ENCODE measurements at places on chromosomes 16 and 17.

DNA sequence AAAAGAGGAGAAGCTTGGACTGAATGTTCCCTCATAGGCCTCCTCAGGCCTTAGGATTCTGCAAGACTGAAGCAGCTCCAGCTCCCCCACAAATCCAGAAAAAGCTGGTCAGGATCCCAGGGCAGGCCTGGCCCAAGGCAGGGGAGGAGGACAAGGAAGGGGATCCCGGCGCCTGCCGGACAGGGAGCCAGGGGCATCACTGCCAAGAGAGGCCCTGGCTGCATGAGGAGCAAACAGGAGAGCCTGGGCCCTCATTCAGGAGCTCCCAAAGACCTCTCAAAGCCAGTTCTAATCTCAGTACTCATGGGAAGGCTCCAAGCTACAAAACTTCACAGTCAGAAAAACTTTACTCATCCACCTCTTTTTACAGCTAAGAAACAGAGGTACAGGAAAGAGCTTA is 67.3 kb downstream of the ZNF423 start:
- no peak for DNase-seq

DNA sequence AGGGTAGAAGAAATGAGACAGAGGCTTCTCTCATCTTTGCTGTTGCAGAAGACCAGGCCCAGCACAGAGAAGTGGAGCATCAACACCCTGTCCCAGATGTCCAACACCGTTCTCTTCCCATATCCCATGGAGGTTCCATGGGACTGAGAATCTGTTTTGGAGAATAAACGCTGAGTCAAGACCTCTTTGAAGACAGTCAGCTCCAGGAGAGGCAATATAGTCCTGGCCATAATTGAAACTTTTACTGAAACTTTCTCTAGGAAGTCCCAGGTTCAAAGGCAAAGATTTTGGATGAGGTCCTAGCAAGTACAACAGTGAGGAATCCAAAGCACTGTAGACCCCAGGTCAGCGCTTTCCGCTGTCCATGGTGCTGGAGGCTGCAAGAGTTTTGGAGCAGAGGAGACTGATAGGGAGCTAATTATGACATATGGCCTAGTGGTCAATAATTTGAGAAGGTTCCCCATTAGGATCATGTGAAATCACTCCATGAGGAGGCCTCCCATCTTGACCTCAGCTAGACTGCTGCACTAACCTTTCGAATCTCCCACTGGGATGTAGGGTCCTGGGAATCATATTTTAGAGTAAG is 36.0 kb downstream of the OSBPL7 start:
- no peak for DNase-seq

DNA sequence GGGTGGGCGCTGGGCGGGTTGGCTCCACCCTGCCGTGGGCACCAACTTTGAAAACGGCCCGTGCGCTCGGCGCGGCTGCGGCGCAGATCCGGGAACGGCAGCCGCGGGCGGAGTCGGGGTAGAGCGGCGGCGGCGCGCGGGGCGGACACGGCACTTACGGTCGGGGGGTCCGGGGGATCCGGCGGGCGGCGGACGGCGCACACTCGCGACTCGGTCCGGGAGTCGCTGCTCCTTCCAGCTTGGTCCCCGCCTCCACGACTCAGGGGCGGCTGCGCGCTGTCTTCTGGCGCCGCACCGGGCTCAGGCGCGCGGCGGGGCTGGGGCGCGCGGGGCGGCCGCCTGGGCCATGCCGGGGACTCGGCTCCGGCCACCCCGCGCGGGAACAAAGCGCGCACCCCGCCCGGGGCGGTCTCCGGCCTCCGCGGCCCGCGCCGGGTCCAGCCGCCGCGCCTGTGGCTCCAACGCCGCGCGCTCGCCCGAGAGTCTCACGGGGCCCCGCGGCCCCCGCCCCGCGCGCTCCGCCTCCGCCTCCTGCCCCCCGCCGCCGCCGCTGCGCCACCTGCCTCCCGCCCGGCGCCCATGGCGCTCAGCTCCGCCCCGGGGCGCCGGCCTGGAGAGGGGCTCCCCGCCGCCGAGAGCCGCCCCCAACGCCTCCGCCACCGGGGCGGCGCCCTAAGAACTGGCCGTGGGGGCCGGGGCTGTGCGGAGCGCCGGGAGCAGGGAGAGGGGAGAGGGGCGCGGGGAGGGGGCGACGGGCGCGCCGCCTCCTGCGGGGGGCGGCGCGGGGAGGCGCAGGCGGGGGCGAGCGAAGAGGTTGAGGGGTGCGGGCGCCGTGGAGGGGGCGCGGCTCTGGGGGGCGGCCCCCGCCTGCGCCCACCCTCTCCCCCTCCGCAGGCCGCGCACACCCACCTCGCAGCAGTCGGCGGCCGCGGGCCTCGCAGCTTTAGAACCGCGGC is 35.9 kb downstream of the CBFA2T3 start:
- DNase-seq, result no peak

GRCh38 chr17:11309033-11309432 is 68.0 kb downstream of the SHISA6 start:
- DNase-seq, result no peak

GRCh38 chr17:36205637-36206485 is 5.0 kb upstream of the CCL4L2 start:
- no peak for DNase-seq

- no peak for DNase-seq
Measured at GRCh38 chr17:42290577-42290976, 2.3 kb downstream of the STAT5A start.

- DNase-seq, result no peak
Measured at GRCh38 chr17:31724026-31724425, 135.0 kb downstream of the COPRS start.

DNA sequence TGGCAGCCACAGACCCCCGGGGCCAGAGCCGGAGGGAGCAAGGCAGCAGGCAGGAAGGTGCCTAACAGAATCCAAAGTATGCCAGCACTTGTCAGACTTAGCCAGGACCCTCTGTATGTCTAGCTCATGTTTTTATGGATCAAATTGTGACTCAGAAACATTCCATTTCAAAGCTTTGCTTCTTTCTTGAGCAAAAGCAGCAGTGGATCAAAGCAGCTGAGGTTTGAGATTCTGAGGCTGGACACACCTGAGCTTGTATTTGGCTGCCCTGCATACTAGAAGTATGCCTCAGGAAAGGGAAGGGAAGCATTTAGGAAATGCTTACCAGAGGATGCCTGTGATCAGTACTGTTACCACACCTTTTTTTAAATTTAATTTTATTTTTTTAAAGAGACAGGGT is 5.7 kb upstream of the MYO1C start:
- DNase-seq, result no peak
